ENCODE measurements at places on chromosomes 3 and 15. TPM values are rescaled to one million over a fixed set of nuclear protein-coding genes. Genes with fewer than 3 reads are reported as not detected.

CYP1A2 gene
- total RNA-seq, result not detected

- H3K4me1 ChIP-seq, result no peaks in the 10 kb centered on the region
- H3K27ac ChIP-seq, result no peak overlapping the region
- H3K27me3 ChIP-seq, result no peaks in the 10 kb centered on the region
- DNase-seq, result no peak
- no peaks in the 10 kb centered on the region for H3K36me3 ChIP-seq
- no peak overlapping the region for H3K4me3 ChIP-seq
These were observed 103.7 kb downstream of the CMSS1 start for GRCh38 chr3:99921377-99921695.

- peak within 1 kb of the TSS; percentile 83 for H3K27ac ChIP-seq
- no peaks in the 10 kb centered on the region for H3K27me3 ChIP-seq
- peak; percentile 96 for DNase-seq
- peaks cover 20% of the 10 kb centered on the region for H3K4me1 ChIP-seq
These were observed at the start of gene RFT1 for GRCh38 chr3:53130179-53131061. Gene RFT1 (minus strand): TSS chr3:53130435. CDS start chr3:53130400, 35 bp downstream.

- no peaks in the 10 kb centered on the region for H3K4me1 ChIP-seq
- H3K27ac ChIP-seq, result no peak overlapping the region
These were observed 27.6 kb upstream of the P2RY13 start for GRCh38 chr3:151356794-151357462.

DNA sequence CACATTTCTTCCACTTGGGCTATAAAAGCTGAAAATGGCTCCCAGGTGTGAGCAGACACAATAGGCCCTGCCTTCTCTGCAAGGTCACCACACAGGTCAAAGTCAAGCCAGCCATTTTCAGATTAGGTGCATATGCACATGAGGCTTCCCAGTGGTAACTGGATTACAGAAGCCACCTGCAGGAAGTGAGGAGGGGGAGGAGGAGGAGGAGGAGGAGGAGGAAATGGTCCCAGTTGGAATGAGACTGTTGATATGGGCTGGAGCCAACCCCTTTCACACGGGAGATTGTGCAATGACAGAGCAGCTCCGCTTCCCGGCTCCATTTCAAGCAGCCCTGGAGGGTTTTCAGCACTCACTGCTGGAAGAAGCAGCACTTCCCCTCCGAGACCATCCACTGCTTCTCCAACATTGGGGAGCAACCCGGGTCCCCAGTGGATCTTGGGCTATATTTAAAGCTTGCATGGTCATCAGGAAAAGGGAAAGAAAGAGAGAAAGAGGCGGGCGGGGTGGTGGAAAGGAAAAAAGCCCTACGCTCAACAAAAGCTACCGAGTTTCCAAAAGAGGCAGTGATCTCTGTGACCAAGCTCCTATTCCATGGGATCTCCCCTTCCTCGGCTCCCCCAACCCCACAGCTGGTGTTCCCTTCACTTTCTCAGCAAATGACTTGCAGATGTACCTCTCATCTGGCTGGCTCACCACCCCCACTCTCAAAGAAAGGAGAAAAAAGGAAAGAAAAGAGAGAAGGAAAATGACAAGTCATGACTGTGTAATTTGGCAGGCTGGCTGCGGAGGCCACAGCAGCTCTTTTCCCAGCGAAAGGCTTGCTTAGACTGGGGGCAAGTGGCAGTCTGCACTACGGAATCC is 58.3 kb downstream of the LRIG1 start:
- DNase-seq, result no peak
- no peaks in the 10 kb centered on the region for H3K36me3 ChIP-seq
- no peak overlapping the region for H3K27ac ChIP-seq
- no peak overlapping the region for H3K4me3 ChIP-seq
- H3K27me3 ChIP-seq, result no peaks in the 10 kb centered on the region

GRCh38 chr3:113295463-113295862 is 84.1 kb downstream of the BOC start:
- H3K4me3 ChIP-seq, result no peak overlapping the region
- DNase-seq, result no peak
- H3K4me1 ChIP-seq, result no peaks in the 10 kb centered on the region
- no peaks in the 10 kb centered on the region for H3K36me3 ChIP-seq
- no peak overlapping the region for H3K27ac ChIP-seq
- no peaks in the 10 kb centered on the region for H3K27me3 ChIP-seq

Measured in CD4-positive, alpha-beta memory T cell (primary cell).